ENCODE measurements at places on chromosomes 4 and X.

DNA sequence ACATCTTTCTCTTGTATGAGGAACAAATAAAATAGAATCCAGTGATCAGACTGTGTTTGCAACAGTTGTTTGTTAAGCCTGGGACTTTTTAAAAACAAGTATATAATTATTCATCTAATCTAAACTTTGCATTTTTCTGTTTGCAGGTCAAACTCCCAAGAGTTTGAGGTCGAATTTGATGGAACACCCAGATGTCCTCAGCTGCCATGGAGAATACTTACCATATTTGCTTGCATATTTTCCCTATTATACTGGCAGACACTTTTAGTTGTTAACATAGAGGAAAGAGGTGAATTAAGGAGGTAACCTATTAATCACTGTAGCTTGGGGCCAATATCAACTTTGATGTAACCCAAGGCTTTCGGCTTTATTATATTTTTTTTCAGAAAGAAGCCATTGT is 401.5 kb upstream of the DIPK2B start:
- no peak for DNase-seq

DNA sequence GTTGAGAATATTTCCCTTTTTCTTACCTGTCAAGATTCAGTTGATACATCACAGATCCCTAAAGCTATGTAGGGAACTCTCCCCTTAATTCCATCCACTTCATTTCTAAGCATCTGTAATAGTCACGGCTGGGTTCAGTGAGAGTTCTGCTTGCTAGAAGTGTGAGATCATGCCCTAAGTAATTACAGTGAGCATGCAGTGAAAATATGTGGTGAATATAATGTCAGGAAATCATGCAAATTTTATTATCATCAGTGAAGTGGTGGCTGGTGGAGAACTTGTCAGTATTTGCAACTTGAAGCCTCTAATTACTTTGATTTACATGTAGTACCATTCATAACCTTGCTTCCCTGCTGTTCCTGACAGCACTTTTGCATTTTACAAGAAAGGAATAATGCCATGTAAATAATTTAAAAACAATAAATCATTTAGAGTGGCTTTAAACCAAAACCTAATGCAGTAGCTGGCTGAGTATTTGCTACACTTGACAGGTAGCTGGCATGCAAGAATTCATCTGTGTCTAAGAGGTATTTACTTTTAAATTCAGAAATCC is 28.3 kb upstream of the CFAP299 start:
- no peak for DNase-seq

- peak; percentile 21 for DNase-seq
Measured at GRCh38 chr4:128512767-128513322, 225.2 kb upstream of the PGRMC2 start.

DNA sequence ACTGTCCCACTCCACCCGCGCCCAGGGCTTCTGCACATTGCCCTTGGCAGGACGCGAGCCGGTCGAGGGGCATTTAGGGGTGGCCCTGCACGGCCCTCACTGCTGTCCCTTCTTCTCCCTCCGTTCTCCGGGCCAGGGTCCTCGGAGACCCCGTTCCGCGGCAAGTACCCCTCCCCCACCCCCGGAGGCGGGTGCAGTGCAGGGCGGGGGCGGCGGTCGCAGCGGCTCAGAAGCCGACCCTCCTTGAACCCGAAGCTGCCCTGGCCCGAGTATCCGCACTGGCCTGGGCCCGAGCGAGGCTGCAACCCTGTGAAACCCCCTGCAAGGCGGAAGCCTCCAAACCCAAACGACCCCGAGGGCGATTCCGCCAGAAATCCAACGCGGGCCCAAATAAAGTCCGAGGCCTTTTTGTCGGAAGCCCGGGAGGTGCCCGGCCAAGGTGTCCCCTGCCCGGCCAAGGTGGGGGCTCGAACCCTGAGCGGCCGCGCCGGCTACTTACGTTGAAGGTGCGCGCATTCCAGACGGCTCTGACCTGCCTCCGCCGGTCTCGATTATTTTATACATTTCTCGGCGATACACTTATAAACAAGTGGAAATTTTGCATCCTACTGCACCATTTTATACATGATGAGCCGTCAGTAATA is 53.1 kb upstream of the TMEM33 start:
- DNase-seq, result no peak

GRCh38 chr4:8035371-8035780 is 95.7 kb upstream of the AFAP1 start:
- DNase-seq, result peak; percentile 95

GRCh38 chr4:159545556-159545955 is 442.7 kb downstream of the RAPGEF2 start:
- no peak for DNase-seq

- no peak for DNase-seq
Measured at GRCh38 chr4:7379719-7380118, 55.0 kb downstream of the PSAPL1 start.

DNA sequence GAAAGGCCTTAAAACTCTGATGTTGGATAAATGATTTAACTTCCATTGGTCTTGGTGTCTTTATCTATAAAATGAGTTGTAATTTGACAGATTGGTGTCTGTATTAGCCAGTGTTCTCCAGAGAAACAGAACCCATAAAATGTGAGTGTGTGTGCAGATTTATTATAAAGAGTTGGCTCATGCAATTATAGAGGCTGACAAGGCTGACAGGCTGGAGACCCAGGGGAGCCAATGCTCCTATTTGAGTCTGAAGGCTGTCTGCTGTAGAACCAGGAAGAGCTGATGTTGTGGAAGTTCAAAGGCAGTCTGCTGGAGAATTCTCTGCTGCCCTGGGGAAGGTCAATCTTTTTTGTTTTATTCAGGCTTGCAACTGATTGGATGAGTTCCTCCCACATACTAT is 131.7 kb downstream of the SLC4A4 start:
- DNase-seq, result no peak

DNA sequence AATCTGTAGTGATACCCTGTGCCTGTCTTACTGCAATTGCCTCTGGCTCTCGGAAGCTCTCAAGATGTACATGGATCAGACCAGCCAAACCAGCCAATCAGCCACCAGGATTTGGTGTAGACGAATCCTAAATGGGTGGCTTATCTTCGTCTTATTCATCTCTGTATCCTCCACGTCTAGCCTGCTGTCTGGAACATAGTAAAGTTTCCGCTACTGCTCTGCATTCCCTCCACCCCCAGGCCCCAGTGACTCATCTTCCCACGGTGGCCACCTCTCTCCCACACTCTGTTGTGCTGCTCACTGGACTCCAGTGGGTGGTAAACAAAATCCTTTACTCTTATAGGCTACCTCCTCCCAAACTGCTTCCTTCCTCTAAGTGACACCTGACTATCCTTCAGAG is 37.8 kb downstream of the SEPTIN6 start:
- peak; percentile 24 for DNase-seq

GRCh38 chr4:86993909-86994681 is 59.3 kb downstream of the AFF1 start:
- DNase-seq, result no peak

GRCh38 chr4:20086067-20086798 is 165.5 kb upstream of the SLIT2 start:
- no peak for DNase-seq

All from myocyte (in vitro differentiated cells).